ENCODE measurements at places on chromosomes 7 and 10. TPM values are rescaled to one million over a fixed set of nuclear protein-coding genes. Genes with fewer than 3 reads are reported as not detected.

- H3K4me1 ChIP-seq, result no peaks in the 10 kb centered on the region
- DNase-seq, result no peak
- no peak overlapping the region for H3K27ac ChIP-seq
- H3K4me3 ChIP-seq, result no peak overlapping the region
These were observed 114.8 kb upstream of the NPY start for GRCh38 chr7:24169077-24169624.

DNA sequence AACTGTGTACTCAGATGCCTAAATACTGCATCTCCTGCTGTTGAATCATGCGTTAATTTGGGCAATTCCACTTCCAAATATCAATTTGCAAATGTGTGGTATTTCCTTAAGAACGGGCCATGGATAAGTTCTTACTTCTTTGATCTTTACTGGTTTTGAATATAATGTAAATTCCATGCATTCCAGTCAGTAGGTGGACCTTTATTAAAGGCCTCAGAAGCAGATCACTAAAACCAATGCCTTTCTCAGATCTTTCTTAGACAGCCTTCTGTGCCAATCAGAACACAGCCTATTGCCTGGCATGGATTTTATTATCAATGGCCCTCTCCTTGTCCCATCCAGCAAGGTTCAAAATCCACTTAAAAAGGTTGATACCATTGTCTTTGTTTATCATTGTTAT, 21.5 kb upstream of the POM121L12 start:
- H3K27ac ChIP-seq, result no peak overlapping the region
- no peak overlapping the region for H3K4me3 ChIP-seq
- no peaks in the 10 kb centered on the region for H3K27me3 ChIP-seq
- H3K36me3 ChIP-seq, result peaks cover 19% of the 10 kb centered on the region

- no peak overlapping the region for H3K27ac ChIP-seq
- H3K4me1 ChIP-seq, result 0 out of 2 replicates have a peak, but pooled peaks cover 5% of the 10 kb centered on the region
- H3K27me3 ChIP-seq, result no peaks in the 10 kb centered on the region
- no peak overlapping the region for H3K4me3 ChIP-seq
- no peaks in the 10 kb centered on the region for H3K36me3 ChIP-seq
These were observed 432.1 kb upstream of the PCDH15 start for GRCh38 chr10:55233090-55233489.

DNA sequence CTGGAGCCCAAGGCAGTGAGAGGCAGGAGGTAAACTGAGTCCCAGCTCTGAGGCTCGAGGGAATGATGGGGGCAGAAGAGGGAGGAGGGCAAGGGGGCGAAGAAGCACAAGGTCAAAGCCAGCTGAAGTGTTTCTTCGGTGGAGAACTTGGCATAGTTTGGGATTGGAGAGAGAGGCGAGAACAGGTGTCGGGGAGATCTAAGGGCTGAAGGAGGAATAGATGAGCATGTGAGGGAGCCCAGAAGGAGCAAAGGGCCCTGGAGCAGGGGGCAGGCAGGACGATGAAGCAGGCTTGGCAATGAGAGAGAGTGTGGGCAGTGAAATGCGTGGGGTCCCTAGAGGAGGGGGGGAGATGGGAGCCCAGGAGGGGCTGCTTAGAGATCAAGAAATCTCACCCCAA, 35.9 kb downstream of the SH3PXD2A start:
- no peak for DNase-seq
- H3K27ac ChIP-seq, result no peak overlapping the region
- no peaks in the 10 kb centered on the region for H3K36me3 ChIP-seq

GRCh38 chr7:93044147-93044810, 73.5 kb downstream of the SAMD9 start:
- peak overlapping the region; percentile 70 for H3K4me3 ChIP-seq
- no peak overlapping the region for H3K27ac ChIP-seq
- H3K27me3 ChIP-seq, result peaks cover 34% of the 10 kb centered on the region
- no peak for DNase-seq
- peaks cover 43% of the 10 kb centered on the region for H3K4me1 ChIP-seq
- H3K36me3 ChIP-seq, result no peaks in the 10 kb centered on the region

DNA sequence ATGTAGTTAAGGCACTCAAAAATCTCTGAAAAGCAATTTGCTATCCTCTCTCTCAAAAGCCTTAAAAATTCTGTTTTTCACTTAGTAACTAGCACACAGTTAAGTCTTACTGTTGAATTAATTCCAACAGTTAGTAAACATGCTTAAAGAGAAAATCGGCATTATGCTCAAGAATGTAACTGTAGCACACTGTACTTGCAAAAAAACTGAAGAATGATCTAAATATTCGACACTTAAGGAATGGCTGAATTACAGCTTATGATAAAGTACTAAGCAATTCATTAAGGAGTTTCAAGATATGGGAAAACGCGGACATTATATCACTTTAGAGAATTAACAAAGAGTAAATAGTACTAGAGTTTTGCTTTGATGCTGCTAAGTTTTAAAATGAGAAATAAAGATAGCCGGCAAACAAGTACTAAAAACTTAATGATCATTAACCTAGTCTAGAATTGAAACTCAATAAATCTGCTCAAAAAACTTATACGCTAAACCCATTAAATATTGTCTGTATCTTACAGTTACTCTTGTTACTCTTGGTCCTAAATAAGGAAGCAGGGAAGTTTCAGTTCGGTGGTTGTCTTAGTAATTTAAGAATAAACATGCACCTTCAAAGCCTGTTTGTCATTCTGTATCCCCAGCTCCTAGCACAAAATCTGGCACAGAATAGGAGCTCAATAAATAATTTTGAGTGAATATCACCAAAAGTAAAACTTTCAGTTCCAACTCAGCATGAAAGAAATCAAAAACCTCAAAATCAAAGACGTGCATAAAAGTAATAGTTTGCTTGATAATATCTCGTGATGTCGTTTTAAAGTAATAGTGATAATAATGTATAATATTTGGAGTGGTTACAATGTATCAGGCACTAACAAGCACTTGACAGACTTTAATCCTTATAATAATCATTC, 1.2 kb downstream of the TRDMT1 start:
- peak overlapping the region; percentile 83 for H3K4me3 ChIP-seq
- peak overlapping the region; percentile 56 for H3K27ac ChIP-seq
- H3K4me1 ChIP-seq, result peaks cover 57% of the 10 kb centered on the region
- H3K36me3 ChIP-seq, result no peaks in the 10 kb centered on the region
- no peak for DNase-seq
- no peaks in the 10 kb centered on the region for H3K27me3 ChIP-seq

DNA sequence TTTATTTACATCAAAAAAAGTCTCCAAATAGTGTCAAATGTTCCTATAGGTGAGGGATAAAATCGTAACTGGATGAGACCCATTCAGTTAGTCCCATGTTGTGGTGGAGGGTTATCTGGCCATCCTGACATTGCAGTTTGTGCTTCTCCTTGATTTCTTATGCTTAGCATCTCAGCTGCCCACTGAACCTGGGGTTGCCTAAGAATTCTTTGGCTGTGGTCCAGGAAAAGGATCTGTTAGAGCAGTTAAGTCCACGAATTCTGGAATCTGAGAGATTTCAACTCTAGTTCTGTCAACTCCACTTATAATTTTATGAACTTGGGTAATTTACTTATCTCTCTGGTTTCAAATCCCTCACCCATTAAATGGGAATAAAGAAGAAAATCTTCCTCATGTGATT, 1673.4 kb downstream of the REEP3 start:
- H3K36me3 ChIP-seq, result no peaks in the 10 kb centered on the region
- DNase-seq, result no peak
- no peaks in the 10 kb centered on the region for H3K27me3 ChIP-seq
- no peak overlapping the region for H3K4me3 ChIP-seq
- H3K4me1 ChIP-seq, result no peaks in the 10 kb centered on the region

DNA sequence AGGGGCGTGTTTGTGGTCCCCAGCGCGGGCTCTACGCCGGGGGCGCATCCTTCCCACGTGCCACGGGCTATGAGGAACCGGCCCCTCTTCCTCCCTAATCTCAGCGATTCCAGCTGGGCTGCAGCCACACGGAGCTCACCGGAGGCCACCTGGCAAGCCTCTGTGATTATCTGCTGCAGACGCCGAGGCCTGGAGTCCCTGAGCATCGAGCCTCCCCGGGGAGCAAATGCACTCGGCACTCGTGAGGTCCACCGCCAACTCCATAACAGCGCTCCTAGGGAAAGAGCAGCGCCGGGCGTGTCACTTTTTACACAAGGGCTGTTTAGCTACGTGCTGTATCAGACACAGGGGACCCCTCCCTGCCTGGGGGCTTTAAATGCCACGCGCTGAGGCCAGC, 101.2 kb downstream of the DYNC2I1 start:
- no peaks in the 10 kb centered on the region for H3K36me3 ChIP-seq
- H3K27ac ChIP-seq, result no peak overlapping the region
- no peak for DNase-seq

The PLPP4 gene
- total RNA-seq, result not detected

Measured in WTC11 (cell line).